RWPE1 (cell line): ENCODE measurements at places on chromosomes 6 and 20.

GRCh38 chr6:168171673-168172353, 92.8 kb upstream of the FRMD1 start:
- no peak for DNase-seq

DNA sequence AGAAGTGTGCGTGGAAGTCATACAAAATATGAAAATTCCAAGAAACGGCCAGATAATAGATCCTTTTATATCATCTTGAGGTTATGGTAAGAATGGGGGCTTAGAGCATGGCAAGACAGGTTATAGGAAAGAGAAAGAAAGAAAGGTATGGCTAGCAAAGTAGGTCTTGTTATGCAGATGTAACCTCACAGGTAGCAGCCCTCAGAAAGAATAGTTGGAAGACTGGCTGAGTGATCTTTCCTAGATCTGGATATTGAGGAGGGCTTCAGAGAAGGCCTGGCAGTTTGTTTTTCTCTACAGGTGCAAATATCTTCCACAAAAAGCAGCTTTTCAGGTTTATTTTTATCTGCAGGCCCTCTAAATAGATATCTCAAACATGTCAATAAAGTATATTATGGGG, 679.5 kb downstream of the KHDRBS2 start:
- no peak for DNase-seq

DNA sequence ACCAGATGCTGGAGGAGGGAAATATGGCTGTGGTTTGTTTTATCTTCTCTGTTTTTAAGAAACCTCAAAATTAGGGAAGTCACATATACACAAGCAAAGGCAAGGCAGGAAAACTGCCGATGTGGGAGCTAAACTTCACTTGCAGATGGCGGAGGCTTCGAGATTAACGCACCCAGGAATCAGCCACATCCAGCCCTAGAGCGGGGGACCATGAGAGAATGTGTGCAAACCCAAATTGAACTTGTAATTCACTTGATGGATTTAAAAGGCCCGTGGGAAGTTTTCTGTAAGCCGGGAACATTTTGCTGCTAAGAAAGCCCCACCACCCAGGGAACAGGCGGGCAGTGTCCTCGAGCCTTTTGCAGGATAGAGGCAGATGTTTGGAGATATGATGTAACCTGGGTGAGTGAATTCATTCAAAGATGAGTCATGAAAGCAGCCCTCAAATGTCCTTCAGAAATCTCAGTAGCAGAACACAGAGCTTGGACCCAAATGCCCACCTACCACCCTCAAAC, 39.9 kb downstream of the PREX1 start:
- DNase-seq: peak; percentile 55

DNA sequence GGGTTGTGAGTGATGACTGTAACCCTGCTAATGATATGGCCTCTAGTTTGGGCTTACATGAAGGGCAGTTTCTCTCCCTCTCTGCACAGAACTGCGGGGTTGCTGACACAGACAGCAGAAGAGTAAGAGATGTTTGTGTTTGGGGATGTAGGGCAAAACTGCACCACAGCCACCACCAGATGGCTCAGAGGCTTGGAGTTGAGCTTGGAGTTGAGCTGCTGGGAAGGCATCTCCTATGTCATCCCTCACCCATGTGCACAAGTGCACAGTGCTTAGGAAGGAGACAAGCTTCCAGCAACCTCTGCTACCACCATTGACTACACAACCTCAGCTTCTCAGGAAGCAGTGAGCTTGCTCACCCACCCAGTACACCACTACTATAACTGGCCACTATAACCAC, 303.9 kb upstream of the DEFB112 start:
- no peak for DNase-seq

DNA sequence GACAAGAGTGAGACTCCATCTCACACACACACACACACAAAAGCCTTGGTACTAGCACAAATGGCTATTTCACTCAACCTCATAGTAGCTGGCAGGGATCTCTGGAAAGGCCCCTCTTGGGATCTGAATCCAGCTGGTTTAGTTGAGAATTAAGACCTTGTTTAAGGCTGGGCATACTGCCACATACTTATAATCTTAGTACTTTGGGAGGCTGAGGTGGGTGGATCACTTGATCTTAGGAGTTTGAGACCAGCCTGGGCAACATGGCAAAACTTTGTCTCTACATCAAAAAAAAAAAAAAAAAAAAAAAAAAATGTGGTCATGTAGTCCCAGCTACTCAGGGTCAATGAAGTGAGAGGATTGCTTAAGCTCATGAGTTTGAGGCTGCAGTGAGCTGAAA, 628.3 kb downstream of the MMUT start:
- no peak for DNase-seq

- DNase-seq: no peak
These were observed 45.5 kb downstream of the E2F3 start for GRCh38 chr6:20447157-20447556.

GRCh38 chr20:20851385-20851784, 138.9 kb upstream of the RALGAPA2 start:
- DNase-seq: no peak

DNA sequence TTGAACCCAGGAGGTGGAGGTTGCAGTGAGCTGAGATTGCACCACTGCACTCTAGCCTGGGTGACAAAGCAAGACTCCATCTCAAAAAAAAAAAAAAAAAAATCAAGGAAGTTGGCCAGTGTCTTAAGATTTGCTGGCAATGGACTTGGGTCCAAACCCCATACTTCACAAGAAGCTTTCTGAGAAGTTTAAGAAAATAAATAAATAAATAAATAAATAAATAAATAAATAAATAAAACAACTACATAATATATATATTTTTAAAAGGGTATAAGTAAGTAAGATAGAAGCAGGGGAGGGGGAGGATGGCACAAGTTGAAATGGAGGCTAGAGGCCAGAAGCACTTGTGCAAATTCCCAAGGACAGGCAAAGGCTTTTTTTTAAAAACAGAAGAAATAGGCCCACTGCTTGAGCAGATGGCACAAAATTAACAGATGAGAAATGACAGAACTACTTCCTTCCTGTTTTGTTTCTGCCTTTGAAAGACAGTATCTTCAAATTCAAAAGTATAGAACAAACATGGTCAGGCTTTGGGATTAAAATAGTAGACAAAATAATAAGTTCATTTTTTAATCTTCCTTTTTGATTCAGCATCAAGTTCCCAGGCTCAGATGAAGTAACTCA, 287.7 kb downstream of the ALDH8A1 start:
- DNase-seq: no peak

DNA sequence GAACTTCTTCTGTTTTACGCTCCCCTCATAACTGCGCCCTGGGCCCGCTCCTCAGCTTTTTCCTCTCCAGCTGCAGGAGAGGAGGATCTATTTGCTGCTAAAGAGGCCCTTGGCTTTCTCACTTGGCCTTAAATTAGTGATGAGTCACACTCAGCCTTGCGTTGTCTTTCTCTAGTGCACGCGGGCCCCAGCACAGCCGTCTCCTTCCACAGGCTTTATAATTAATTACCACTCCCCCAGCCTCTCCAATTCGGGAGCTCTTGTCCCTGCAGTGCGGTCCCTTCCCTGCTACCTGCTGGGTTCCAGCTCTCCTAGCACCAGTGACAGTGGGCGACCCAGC, 25.2 kb downstream of the PACSIN1 start:
- no peak for DNase-seq

GRCh38 chr6:5132731-5133130, 47.6 kb downstream of the PPP1R3G start:
- DNase-seq: no peak

- peak; percentile 82 for DNase-seq
These were observed 246.0 kb upstream of the FLRT3 start for GRCh38 chr20:14583413-14583812.

DNA sequence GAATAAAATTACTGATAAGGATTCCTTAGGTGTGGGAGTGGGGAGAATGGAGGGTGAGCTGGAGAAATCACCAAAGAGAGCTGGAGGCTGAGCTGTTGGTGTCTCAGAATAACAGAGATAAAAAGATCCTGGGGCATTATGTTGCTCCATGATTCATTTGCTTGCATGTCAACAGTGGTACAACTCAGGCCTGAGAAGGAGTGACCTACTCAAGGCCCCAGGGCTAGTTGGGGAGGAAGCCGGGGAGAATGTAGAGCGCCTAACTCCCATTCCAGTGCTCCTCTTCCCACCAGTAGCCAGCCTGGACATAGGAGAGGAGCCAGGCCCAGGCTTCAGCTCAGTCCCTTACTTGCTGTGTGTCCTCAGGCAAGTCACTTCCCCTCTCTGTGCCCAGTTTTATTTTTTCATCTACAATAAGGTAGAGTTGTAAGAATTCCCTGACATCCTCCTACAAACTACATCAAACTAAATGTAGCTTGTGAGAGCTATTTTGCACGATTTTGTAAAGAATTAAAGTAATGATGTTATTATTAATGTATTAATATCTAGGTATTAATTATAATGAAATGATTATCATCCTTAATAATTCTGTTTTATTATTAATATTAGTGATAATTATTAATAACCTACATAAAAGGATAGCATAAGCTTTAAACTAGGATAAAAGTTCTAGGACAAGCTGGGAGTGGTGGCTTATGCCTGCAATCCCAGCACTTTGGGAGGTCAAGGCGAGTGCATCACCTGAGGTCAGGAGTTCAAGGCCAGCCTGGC, 250.9 kb upstream of the SULF2 start:
- no peak for DNase-seq

DNA sequence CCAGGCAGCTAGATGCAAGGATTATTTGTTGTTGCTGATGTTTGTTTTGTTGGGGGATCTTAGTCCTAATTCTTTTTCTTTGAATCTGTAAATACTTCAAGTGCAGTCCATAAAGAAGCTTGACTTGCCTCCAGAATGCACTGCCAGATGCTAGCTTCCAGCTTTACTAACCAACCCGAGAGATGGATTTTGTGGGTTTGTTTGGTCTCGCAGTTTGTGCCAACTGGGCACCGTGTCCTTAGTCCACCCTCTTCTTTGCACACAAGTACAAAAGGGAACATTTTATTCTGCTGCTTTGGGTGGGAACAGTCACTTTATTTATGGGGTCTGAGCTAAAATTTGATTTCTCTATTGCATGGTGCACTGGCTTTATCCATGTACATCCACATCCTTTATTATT, 212.0 kb downstream of the PLCB1 start:
- DNase-seq: no peak

DNA sequence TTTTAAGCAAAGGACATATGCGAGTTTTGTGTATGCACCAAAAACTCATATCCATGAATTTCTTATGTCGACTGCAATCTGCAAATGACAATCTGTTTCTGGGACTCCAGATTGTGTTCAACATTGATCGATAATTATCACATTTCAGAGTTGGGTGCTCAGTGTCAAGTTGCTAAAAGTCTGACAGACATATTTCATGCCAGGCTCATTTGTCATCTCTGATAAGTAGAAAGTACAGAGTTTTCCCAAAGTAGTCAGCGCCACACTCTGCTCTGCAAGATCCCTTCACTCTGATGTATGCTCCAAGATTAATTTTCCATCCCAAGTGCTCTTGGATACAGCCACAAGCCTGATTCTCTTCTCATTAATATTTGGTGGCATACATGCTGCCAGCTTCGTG, 331.1 kb downstream of the DOK5 start:
- DNase-seq: no peak

- peak; percentile 66 for DNase-seq
These were observed 306.9 kb downstream of the DHX35 start for GRCh38 chr20:39268981-39269461.

DNA sequence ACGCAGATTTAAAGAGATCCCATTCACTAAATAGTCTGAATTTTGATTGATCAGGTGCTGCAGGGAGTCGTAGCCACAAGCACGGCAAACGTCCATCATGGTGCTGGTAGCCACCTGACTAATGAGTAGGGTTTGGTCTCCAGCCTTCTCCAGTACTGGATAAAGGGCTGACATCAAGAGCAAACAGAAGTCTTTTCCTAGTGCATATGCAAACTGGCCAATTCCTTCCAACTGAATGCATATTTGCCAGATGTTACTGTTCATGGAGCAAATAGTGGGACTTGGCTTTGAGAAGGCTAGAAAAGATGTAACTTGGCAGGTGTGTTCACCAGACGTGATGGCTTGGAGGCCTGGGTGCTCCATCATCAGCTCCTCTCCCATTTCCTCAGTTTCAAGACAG, 21.6 kb downstream of the TTI1 start:
- DNase-seq: no peak

- DNase-seq: peak; percentile 63
These were observed 30.9 kb downstream of the STK35 start for GRCh38 chr20:2132461-2132901.

GRCh38 chr6:149134511-149134933, 183.0 kb upstream of the TAB2 start:
- no peak for DNase-seq

DNA sequence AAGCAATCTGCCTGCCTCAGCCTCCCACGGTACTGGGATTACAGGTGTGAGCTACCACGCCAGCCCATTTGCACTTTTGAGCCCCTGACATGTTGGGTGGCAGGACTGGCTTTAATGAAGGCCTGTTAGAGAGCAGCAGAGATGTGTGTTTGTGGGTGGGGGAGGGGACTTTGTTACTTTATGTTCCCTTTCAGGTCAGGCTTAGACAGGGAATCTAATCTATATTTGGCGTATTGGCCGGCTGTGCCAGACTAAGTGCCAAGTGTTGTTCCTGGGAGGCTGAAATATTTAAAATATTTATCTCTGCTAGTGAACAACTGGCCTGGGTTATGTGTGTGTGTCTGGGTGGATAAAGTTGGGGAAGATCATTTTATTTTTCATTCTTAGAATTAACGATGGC, 6.1 kb downstream of the GMPR start:
- no peak for DNase-seq

DNA sequence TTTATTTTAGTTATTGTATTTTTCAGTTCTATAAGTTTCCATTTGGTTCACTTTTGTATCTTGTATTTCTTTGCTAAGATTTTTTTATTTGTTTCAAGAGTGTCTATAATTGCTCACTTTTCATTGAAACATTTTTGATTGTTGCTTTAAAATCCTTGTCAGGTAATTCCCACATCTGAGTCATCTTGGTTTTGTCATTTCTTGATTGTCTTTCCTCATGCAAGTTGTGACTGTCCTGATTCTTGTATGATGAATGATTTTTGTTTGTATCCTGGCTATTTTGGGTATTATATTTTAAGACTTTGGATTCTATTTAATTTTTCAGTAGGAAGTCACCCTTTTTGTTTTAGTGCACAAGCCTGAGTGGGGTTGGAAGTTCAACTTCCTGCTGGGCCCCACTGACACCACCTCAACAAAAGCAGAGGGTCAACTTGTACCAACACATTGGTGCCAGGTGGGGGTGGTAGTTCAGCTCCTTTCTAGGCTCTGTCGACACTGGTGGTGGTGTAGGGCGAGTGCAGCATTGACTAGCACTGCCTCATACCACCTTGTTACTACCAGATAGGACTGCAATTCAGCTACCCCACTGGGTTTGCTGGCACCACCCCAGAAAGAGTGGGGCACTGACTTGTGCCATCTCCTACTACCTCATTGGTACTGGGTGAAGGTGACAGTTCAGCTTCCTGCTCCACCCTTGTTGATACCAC, 8.8 kb downstream of the RSPH3 start:
- DNase-seq: no peak
